Naive thymus-derived CD8-positive, alpha-beta T cell (primary cell): ENCODE measurements at places on chromosomes 4 and X. TPM values are rescaled to one million over a fixed set of nuclear protein-coding genes. Genes with fewer than 3 reads are reported as not detected.

GRCh38 chr4:101967697-101968346 lies 177.3 kb downstream of the BANK1 start:
- DNase-seq: no peak

DNA sequence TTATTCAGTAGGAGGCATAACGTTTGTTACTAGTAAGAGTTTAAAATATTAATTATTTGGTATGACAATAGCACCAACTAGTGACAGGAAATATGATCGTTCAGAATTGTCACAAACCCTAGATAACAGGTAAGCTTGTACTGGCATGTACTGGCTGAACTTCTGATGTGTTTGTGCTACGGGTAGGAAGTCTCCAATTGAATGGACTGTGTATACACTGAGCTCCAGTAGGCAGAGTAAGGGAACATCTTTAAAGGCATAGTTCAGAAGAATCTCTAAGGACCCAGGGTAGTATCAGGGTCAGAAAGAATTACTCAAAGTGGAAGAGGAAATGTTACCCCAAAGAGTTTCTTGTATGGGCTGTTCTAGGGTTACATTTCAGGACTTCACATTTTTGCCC lies 230.4 kb downstream of the EDA2R start:
- no peak for DNase-seq

Gene ARHGAP24
- total RNA-seq: 7.3 TPM

Gene CHIC1
- 14.3 TPM for total RNA-seq

DNA sequence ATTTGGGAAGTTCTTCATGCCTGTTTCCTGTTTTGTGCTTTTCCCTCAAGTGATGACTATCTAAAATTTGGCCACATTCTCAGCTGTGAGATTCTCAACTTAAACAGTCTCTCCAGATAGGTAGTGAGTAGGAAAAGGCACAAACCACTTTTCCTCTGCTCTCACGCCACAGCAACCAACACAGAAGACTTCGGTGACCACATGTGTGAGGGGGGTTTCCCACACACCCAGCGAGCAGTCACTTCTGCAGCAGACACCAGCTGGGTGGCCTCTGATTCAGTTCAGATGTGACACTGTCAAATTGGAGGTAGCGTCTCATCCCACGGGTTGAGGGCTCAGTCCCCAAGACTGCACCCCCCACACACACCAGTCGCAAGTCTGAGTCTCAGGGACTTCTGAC lies 25.1 kb upstream of the CLDN34 start:
- peak; percentile 66 for DNase-seq

DNA sequence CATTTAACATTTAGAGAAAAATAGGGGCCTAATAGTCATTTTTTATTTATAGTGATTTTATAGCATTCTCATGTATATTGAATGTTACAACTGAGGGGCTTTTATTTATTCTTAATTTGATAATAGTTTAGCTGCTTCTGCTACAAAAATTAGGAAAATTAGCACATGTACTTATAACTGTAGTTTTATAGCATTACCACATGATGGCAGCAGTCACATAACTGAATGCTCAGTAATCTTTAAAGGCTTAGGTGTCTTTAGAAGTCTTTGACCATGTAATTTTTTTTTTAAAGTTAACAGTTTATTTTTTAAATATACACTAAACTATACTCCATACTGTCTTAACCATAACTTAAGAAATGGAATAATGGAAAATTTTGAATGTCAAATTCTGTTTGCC lies 136.6 kb downstream of the STAG2 start:
- DNase-seq: peak; percentile 19

DNA sequence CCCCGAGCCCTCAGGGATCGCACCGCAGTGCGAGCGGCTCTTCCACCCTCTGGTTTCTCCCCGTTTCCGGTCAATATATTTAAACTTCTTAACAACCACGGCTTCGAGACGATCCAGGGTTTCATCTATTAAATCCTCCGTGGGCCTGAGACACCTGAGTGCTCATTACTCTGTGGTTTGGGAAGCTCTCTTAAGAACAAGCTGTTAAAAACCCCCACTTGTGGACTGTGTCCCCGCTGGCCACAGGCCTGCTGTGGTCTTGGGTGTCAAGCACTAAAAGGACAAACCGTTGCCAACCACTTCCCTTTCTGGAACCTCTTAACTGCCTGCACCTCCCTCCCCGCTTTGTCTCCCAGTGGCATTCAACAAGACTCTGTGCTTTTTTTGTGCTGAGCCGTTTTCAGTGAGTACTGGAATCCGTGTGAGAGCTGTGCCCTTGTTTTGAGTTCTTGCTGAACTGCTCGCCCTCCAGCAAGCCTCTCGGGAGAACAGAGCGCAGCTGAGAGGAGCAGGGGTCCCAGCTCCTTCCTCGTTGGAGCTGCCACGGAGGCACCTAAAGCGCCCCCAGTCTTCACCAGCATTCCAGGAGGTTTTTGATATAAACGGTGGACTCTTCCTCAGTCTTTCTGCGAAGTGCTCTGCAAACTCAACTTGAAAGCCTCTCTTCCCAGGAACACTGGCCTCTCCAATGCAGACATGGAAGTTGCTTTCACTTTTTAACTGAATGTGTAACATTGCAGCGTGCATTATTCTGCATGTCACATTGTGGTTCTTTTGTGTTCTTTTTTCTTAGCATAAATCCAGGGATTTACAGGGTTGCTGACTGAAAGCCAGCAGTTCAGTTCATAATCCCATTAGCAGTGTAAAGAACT lies 691 bp upstream of the IGFBP7 start:
- no peak for DNase-seq
